GM12864 (cell line): ENCODE measurements at places on chromosomes 1 and 21.
A peak's percentile ranks its signal among the peaks of the same experiment; 100 is the strongest.

- no peak for DNase-seq
Observed at GRCh38 chr1:222187566-222188332, 360.2 kb downstream of the HHIPL2 start.

DNA sequence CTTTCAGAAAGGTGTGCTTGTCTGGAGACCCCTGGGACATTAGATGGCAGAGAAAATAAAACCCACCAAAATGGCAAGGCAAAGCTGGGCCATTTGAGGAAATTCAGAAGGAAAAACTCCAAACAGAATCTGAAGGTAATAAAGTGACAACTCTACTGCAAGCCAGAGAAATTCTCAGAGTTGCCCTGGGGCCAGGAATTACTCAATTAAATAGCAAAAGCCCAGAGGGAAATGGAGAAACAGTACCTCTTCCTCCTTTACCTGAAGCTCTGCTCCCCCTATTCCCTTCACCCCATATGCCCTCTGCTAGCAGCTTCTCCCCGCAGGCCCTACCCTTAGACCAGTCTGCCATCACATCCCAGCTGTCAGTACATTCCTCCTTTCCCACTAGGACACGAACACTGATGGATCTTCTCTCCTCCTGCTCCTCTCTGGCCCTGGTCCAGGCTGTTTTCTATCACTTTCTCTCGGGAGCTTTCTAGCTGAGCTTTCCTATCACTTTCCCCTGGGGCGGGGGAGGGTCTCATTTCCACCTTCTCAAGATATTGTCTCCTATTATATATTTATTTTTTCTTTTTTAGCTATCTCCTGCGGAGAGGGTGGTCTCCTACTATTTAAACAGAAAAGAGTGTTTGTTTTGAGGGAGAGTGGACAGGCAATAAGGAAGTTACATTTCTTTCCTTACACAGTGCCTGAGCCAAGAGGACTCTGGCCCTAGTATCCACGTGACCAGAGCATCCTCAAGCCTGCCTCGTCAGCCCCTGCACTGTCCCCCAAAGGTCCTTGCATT, 47.7 kb upstream of the RBM15 start:
- DNase-seq, result no peak

DNA sequence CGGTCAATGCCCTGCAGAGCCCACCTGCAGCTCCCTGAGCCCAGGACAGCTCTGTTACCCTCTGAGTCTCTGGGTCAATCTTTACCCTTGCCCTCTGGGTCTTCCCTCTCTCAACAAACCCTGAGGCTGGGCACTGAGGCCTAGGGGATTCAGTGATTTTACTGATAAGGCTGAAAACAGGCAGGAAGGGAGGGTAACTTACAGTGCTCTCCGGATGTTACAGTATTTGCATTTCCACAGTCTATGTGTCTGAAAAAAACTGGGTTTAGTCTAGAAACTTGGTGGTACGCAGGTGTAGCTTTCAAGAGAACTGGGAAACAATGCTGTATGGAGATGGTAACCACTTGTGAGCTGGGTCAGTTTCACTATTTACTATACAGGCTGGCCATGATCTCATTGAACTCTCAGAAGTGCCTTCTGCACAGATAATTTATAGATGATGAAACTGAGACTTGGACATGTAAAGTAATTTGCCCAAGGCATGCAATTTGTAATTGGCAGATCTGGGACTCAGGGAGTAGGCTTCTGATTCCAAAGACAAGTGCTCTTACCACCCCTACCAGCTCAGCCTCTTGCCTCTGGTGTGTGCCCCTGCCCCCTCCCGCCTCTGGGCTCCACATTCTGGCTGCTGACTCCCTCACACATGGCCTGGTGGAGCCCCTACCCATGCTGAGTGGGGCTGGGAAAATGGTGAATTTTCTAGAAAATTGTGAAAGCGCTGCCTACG, 48.8 kb downstream of the TENT5C start:
- peak; percentile 97 for DNase-seq

DNA sequence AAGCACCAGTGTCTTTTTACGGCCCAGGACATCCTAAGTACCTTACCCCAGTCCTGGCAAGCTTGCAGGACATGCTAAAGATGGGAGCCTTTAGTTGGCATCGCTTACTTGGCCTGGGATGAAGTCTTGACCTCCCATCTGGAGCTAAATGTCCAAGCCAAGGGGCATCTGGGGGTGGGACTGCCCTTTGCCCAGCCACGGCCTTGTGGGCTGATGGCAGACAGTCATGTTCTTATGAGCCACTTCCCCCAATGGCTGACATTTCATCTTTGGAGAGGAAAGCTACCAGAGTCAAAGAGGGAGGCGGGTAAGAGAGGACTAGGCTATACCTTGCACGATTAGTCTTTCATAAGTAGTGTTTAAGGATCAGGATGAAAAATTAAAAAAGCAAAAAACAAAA, 32.2 kb downstream of the OPTC start:
- no peak for DNase-seq

DNA sequence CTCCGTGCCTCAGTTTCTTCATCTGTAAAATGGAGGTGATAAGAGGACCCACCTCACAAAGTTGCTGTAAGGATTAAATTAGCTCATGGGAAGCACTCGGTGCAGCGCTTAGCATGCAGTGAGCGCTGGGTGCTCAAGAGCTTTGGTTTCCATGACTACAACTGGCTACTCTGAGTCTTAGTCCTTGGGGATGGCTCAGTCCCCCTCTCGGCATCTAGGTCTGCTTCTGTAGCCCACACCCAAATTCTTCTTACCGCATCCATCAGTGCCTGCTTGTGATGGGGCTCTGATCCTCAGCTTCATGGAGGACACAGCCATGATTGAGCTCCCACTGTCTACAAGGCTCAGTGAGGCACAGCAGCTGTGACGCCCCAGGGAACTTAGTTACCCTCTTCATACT, 159.0 kb downstream of the ACTL8 start:
- no peak for DNase-seq

DNA sequence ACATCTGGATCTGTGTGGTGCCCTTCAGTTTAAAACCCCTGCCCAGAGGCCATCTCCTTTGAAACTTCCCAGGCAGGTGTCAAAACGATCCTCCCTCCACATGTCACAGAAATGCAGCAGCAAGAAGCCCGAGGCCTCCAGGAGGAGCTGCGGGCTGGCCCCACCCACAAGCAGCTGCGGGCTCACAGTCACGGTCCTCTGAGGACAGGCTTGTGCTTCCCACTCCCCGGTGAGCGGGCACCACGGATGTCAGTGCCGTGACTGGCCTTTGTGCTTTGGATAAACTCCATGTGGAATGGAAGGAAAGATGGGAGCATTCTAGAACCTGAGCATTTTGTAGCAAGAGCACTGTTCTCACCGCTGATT, 65.8 kb downstream of the SIK1 start:
- no peak for DNase-seq

DNA sequence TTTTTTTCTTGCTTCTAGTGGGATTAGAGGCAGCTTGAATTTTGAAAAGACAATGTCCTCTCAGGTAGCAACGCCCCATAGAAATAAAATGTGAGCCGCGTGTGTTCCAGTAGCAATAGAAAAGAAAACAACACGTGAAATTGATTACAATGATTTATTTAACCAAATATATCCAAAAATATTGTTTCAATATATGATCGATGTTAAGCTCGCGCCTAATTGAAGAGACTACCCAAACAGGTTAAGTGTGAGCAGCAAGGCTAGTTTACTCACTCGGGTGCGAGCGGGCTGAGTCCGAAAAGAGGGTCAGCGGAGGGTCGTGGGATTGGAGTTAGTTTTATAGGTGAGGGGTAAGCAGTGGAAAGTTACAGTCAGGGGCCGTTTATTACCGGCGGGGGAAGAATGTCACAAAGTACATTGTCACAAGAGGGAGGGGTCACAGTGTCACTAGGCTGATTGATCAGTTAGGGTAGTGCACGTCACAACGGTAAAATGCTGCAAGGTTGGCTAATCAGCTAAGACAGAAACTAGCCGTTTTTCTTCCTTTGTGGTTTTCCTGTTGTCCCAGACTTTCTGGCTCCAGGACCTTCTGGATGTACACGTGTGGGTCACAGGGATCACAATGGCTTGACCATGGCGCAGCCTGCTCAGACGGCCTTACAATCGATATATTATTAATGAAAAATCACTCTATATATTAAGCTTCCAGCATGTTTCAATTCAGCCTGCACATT, 697 bp upstream of the ZNF670 start:
- DNase-seq, result no peak

- no peak for DNase-seq
Observed at GRCh38 chr1:99621340-99621901, 24.5 kb upstream of the PALMD start.

DNA sequence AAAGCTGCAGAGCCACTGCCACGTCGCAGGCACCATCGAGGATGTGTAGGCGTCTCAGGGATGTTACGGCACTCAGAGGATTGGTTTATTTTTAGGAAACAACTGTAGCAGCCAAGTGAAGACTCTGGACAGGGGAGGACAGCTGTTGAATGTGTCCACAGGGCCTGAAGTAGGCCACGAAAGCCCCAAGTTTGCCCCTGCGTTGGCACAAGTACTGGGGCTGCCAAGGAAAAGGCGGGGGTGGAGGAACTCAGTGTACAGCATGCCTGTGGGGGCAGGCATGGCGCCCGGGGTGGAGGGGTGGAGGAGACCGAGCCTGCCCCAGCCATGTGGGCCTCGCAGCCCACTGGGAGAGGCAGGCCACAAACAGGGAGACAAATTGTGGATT, 89.7 kb downstream of the ADARB1 start:
- no peak for DNase-seq

DNA sequence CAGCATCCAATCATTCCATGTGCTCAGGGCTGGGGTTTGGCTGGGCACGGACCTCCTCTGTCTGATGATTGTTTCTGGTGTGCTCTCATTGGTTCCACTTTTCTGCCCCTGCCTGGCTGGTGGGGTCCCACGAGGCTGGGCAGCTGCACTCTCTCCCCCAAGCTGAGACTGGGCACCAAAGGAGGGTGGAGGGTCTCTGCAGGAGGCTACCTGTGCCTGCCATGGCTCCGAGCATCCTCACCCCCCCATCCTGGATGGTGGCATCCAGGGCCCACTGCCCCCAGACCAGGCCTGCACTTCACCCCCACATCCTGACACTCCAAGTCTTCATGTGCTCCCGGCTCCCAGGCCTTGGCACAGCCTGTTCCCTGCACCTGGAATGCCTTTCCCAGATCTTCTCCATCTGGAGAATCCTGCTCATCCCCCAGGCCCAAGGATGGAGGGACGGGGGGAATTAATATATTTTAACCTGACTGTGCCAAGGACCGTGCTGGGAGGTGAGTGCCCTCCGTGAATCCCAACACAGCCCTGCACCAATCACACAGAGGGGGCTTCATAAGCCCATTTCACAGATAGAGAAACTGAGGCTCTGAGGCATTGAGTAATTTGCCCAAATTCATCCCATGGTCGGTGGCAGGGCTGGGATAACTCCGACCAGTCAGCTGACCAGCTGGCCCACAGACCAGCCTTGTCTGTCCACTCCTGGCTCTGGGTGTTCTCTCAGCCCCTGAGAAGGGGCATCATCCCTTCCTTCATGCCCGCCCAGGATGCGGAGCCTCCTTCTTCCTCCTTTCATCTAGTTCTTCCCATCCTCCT, 403.4 kb downstream of the MATN1 start:
- no peak for DNase-seq
